IMR-90 (cell line): ENCODE measurements at places on chromosomes 4 and X. TPM values are rescaled to one million over a fixed set of nuclear protein-coding genes. Genes with fewer than 3 reads are reported as not detected.
A peak's percentile ranks its signal among the peaks of the same experiment; 100 is the strongest.

DNA sequence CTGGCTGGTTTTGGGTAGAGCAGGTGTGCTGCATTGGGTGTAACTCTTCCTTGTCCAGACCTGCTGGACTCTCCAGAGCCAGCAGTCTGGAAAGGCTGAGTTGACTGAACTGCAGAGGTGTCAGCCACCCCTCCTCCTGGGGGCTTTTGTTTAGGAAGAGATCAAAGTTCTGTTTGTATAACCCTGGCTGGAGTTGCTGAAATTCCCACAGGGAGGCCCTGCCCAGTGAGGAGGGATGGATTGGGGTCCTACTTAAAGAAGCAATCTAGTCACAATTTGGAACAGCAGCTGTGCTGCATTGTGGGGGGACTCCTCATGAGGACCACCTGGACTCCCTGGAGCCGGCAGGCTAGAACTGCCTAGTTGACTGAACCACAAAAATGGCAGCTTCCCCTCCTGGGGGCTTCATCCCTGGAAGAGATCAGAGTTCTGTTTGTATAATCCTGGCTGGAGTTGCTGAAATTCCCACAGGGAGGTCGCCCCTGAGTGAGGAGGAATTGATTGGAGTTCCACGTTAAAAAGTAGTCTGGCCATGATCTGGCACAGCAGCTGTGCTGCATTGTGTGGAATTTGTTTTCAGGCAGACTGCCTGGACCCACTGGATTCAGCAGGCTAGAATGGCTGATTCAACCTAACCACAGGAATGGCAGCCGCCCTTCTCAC is 264.9 kb upstream of the ZC4H2 start:
- no peak for DNase-seq

GRCh38 chr4:47002580-47002979 is 9.2 kb upstream of the GABRA4 start:
- peak; percentile 79 for DNase-seq

DNA sequence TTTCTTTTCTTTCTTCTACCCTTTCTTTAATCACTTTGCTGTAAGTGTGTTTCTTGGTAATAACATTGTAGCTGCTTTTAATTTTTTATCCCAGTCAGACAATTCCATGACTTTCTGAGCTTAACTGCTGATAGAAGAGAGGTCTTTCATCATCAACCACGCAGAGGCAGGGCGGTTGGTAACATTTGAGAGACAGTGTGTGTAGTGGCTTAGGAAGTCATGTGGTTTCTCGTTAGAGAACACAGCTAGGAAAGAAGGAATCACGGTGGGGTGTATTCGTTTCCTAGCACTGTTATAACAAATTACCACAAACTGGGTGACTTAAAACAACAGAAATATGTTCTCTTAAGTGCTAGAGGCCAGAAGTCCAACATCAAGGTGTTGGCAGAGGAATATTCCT is 11.5 kb downstream of the PRPS2 start:
- DNase-seq, result no peak

- DNase-seq, result no peak
Observed at GRCh38 chr4:48227662-48228061, 42.0 kb downstream of the TEC start.

GRCh38 chrX:123087326-123087725 is 96.8 kb upstream of the GRIA3 start:
- no peak for DNase-seq

- peak; percentile 49 for DNase-seq
Observed at GRCh38 chr4:186724058-186724863, 605 bp upstream of the FAT1 start.

DNA sequence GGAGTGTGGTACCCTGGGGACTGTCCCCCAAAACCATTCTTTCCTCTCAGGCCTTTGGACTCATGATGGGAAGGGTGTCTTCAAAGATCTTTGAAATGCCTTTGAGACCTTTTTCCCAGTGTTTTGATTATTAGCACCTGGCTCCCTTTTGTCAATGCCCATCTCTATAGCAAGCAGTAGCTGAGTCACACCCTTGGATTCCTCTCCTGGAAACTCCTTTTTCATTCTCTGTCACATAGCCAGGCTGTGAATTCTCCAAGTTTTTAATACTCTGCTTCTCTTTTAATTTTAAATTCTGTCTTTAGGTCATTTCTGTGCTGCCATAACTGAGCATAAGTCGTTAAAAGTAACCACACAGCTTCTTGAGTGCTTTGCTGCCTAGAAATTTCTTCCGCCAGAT is 29.7 kb downstream of the IL21 start:
- peak; percentile 28 for DNase-seq

GRCh38 chrX:56343664-56344063 is 111.5 kb downstream of the KLF8 start:
- no peak for DNase-seq

DNA sequence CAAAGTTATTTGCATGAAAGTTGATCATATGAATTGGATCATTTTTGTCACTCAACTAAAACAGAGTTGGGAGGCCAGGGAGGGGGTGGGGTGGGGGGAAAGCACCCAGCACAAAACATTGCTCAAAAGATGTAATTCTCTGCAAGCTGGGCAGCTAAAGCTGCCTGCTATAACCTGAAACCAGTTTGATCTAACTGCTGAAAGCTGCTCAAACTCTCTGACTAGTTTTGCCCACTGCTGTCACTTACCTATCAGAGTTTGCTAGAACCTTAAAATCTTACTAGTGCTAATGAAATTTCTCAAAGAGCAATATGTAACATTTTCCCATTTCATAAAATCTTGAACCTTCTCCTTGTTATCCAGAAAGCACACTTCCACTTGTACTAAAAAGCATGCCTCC is 10.4 kb downstream of the CXCL8 start:
- no peak for DNase-seq

- DNase-seq, result no peak
Observed at GRCh38 chr4:174538876-174539250, 16.6 kb upstream of the HPGD start.

DNA sequence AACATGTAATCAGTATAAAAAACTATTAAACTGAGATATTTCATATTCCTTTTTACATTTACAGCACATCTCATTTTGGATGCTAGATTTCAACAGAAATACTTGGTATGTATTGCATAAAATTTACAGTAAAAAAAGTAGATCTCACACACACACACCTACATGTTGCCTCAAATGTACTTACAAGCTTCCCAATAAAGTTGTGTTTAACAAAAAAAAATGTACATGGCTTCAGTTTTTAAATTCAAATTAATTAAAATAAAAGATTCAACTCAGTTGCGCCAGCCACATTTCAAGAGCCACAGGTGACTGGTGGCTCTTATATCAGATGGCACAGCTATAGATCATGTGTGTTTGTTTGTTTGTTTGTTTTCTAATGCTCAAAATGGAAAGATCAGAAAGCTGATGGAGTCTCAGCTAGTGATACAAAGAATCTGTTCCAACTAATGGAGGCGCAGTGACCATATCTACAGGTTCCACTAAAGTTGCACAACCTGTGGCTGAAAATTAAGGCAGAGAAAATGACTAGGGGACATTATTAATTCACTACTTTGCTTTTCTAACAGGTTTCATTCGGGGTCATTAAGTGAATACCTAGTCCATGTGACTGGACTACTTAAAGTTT is 45.0 kb downstream of the RBM47 start:
- no peak for DNase-seq

DNA sequence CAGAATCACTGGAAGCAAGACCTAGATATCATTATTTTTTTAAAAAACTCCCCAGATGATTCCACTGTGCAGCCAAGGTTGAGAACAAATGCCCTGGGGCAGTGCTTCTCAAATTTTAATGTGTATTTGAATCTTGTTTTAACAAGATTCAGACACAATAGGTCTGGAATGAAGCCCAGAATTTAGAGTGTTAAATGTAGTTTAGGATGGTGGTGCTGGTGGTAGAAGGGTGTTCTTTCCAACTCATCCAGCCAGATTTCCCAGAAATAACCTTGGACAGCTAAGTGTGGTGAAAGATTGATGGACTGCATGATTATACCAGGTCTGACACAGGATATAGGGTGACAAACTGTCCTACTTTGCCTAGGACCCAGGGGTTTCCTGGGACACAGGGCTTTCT is 120.1 kb upstream of the MED14 start:
- DNase-seq, result no peak

GRCh38 chrX:110103344-110103743 is 100.4 kb downstream of the TMEM164 start:
- DNase-seq, result no peak

GRCh38 chr4:169275180-169275579 is 4.4 kb upstream of the SH3RF1 start:
- no peak for DNase-seq

- peak; percentile 70 for DNase-seq
Observed at GRCh38 chr4:120977435-120977997, 55.0 kb upstream of the PRDM5 start.

DNA sequence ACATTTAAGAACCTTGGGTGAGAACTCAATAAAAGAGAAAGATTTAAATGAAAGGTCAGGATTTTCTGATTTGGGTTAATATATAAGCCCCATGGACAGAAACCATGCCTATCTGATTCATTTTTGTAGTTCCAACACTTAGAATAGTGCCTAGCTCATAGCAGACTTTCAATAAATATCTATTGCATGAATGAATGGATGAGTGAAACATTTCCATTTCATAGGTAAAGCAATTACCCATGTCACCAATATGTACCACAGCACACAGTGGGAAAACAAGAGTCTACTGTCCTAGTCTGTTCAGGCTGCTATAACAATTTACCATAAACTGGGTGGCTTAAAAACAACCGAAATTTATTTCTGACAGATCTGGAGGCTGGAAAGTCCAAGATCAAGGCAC is 63.9 kb upstream of the PTPN13 start:
- DNase-seq, result no peak

The SLC2A9 gene
- 0.56 and 0.72 TPM in 2 replicates for total RNA-seq

The GYPB gene
- not detected in 2 replicates for total RNA-seq

The YIPF6 gene
- total RNA-seq, result 22.4 and 30.8 TPM in 2 replicates

The GYPA gene
- not detected in 2 replicates for total RNA-seq

The PLXNB3 gene
- total RNA-seq, result 0.36 and 1.7 TPM in 2 replicates

The ASB9 gene
- total RNA-seq, result 0.28 and 0.36 TPM in 2 replicates

The CENPVL1 gene
- not detected in 2 replicates for total RNA-seq

The ADH1A gene
- total RNA-seq, result not detected in 2 replicates

The SLC10A3 gene
- total RNA-seq, result 15.2 and 16.1 TPM in 2 replicates
